NCI-H1436 (cell line): ENCODE measurements at places on chromosomes 3 and 15.

DNA sequence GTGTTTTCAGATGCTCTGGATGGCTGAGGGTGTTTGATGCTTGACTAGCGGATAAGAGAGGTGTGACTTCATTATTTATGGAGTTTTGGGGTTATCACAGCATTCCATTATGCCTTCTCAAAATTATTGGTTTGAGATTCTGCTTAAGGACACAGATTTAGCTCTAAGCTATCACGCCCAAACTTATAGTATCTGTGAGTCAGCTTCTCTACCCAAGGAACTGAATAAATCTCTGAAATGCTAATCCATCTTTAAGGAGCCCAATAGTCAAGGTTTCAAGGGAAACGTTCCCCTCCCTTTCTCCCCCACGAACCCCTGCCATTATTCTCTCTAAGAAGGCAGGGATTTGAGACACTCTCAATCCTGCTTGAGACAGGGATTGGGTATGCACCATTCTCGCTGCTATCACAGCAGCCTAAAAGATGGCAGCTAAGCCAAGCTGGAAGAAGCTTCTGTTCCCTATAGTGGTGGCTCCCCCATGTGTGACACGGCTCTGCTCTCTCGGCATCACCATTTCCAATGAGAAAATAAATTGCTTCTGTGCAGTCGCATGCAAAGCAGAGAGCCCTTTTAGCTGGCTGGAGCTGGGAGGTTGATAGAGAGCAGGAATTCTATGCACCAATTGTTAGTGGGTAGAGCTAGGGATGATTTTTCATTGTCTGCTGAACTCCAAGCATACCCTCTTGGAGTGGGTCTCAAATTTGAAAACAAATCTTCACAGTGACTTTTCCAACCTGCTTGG, 151.1 kb downstream of the IL20RB start:
- no peak for DNase-seq

DNA sequence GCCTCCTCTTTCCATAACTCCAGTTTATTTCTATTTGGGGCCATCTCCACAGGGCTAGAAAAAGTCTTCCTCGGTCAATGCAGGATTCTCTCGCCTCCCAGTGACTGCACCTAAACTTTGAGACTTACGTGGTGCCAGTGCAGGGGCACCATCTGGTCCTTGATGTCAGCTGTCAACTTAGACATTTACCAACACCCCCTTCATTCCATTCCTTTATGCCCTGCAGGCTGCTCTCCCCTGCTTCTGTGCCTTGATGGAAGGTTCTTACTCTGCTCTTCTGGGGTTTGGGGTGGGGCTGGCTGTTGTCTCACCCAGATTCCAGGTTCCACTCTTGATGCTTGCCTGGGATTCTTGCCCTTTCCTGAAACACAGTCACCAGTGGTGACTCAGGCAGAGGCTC, 101.8 kb downstream of the ST8SIA2 start:
- DNase-seq = no peak

DNA sequence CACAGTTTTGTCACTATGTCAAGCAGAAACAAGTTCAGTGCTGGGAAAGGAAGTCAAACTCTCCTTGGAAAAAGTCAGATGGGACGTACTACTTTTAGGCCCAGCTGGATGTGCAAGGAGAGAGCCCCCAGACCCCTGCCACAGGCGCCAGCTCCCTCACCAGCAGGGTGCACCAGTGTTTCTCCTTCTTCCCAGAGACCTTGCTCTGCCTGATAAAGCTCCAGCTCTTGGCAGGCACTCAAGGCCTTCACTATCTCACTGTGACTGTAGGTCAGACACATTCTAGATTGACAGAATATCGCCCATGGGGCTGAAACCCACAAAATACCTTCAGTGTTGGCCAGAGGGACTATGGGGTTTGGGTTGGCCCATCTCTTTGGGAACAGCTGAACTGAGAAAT, 54.8 kb upstream of the CHRNB4 start:
- DNase-seq = no peak

DNA sequence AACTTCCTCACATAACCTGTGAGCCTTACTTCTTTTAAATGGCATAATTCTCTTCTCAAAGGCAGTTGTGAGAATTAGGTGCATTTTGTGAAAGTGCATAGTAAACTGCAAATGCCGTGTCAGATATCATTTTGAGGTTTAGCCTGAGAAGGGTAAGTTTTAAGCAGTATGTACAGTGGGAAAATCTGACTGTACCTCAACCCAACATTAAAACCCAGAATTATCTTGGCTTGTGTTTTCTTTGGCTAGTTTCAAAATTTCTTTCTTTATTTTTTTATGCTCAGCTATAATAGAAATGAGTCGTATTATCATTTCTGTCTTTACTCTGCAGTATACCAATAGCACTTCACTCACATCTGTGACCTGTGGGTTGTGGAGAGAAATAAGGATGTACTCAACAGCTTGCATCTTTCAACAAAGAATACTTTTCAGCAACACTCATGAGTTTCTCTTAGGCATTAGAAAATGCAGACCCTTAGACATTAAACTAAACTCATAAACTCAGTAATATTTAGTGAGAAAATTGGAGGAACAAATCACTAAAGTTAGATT, 65.7 kb downstream of the RASA2 start:
- no peak for DNase-seq

- DNase-seq = no peak
Observed at GRCh38 chr3:47583320-47584075, 4.8 kb upstream of the CSPG5 start.

GRCh38 chr3:159513867-159514380, 474.7 kb upstream of the IL12A start:
- no peak for DNase-seq

GRCh38 chr15:43441316-43441715, 51.6 kb downstream of the TP53BP1 start:
- peak; percentile 1 for DNase-seq

DNA sequence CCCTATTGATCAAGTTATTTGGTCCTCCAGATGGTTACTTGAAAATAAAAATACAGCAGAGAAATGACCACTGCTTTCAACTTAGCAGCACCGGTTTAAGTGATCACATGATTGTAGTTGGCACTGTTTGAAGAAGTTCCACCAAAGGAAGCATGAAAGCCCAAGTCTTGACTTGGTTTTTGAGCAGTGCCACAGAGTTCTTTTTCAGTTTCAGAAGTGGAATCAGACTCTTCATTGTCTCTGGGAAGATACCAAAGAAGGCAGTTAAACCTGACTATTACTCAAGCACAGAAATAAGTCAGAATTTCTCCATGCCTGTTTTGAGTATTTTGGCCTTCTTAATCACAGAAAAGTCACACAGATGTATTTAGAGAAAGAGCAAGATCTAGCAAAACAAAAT, 66.7 kb downstream of the BBX start:
- no peak for DNase-seq

DNA sequence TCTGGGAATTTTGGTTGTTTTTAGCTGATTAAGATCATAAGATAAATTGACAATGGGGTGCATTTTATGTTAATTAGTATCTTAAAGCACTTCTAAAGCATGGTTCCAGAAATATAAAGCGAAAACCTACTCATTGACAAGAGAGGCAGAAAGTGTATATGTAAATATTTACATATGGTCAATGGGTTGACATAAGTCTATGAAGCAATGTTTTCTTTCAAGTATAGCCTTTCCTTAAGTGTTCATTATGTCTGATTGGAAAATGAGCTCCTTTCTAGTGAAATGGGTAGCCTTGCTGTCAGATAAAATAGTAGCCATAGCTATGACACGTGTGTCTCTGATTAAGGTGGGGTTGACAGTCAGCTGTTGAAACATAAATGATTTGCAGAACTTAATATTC, 365.2 kb upstream of the AGTR1 start:
- no peak for DNase-seq

DNA sequence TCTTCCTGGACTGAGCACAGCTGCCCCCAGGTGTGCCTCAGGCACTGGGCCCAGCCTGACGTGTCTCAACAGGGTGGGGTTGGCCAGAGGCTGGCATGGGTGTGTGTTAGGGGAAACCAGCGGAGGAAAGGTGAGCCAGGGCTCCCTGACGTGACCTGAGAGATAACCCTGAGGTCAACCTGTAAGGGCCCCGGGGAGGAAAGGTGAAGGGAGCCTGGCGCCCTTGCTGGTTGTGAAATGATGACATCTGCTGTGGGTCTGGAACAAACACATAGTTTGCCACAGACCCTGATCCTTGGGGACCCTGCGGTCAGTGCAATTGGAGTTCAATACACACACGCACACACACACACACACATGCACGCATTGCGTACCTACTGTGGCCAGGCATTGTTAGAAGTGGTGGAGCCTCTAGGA, 100.2 kb upstream of the TLE3 start:
- no peak for DNase-seq

DNA sequence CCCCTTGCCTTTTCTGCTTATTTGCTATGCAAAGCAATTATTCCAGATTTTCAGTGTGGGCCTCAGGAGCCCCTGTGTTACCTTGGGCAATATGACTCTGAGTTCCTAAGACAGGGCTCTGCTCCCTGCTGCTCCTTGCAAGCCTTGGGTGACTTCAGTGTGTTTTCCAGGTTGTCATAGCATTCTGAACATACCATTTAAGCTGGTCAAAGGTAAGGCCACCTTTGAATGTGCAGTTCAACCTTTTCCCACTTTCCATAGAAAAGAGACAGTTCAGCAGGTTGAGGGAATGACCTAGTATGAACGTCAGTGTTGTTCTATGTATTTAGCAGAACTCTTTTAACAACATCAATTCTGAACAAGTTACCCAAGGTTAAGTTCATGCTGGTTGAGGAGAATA, 302.2 kb downstream of the PTPRG start:
- no peak for DNase-seq

- DNase-seq = no peak
Observed at GRCh38 chr15:90306560-90306959, 41.1 kb downstream of the NGRN start.

- no peak for DNase-seq
Observed at GRCh38 chr3:151328298-151328995, 902 bp downstream of the P2RY13 start.

GRCh38 chr3:156516284-156516683, 38.6 kb downstream of the SSR3 start:
- no peak for DNase-seq

- DNase-seq = no peak
Observed at GRCh38 chr3:37537914-37538691, 323.6 kb upstream of the CTDSPL start.

- peak; percentile 10 for DNase-seq
Observed at GRCh38 chr3:18389108-18389733, 35.9 kb downstream of the SATB1 start.

DNA sequence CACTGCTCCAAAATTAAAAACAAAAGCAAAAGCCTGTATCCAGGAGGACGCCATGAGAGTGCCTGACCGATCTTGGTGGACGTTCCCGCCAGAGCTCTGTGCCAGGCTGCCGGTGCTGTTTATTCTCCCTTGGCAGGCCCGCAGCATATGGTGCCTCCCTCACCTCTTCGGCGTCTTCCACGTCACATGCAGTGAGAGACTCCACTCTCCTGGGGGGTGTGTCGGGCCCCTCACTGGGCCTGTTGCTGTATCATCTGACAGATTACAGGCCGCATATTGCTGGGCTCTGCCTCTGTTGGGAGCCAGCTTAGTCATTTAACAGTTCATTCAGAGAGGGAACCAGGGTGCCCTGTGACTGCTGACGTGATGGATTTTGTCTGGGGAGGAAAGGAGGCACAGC, 86.4 kb upstream of the ARRDC4 start:
- DNase-seq = peak; percentile 4

GRCh38 chr3:170359178-170359704, 1.7 kb downstream of the SKIL start:
- DNase-seq = no peak

GRCh38 chr3:167843481-167843880, 108.0 kb downstream of the SERPINI1 start:
- no peak for DNase-seq

DNA sequence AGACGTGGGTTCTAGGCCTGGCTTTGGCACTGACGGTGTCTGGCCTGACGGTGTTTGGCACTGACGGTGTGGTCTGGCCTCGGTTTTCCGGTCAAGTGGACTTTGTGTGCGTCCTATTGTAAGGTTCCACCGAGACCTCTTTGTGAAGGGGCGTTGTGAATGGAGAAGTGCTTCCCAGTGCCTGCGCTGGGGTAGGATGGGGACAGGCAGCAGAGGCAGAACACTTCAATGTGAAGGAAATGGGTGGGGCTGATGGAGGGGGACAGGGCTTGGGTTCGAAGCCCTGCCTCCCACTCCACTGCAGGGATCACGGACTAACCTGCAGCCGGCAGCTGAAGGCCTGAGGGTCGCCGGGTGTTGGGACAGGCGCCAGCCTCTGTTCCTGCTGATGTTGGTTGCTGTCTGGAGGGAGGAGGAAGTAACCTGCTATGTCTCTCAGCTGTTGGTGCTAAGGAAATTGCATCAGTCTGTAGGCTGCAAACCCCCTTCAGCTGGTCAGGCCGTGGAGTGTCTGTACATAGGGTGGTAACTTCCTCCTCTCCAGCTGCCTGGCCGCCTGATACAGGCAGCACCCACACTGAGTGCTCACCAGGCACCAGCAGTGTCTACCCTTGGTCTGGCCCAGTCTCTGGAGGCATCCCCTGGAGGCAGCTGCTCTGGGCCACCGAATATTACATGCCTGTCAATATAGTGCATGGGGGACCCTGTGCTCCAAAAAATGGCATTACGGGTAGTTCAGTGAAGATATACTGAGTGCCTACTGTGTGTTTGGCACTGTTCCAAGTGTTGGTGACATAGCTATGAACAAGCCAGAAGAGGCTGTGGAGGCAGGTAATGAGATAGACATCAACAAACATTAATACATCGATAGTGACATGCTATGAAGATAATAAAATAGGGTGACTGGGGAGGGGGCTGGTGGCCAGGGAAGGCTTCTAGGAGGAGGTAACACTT, 1.1 kb downstream of the TM6SF1 start:
- no peak for DNase-seq

GRCh38 chr3:153195349-153195879, 33.4 kb downstream of the RAP2B start:
- no peak for DNase-seq
